SW480 (cell line): ENCODE measurements at places on chromosomes 2 and 18.

DNA sequence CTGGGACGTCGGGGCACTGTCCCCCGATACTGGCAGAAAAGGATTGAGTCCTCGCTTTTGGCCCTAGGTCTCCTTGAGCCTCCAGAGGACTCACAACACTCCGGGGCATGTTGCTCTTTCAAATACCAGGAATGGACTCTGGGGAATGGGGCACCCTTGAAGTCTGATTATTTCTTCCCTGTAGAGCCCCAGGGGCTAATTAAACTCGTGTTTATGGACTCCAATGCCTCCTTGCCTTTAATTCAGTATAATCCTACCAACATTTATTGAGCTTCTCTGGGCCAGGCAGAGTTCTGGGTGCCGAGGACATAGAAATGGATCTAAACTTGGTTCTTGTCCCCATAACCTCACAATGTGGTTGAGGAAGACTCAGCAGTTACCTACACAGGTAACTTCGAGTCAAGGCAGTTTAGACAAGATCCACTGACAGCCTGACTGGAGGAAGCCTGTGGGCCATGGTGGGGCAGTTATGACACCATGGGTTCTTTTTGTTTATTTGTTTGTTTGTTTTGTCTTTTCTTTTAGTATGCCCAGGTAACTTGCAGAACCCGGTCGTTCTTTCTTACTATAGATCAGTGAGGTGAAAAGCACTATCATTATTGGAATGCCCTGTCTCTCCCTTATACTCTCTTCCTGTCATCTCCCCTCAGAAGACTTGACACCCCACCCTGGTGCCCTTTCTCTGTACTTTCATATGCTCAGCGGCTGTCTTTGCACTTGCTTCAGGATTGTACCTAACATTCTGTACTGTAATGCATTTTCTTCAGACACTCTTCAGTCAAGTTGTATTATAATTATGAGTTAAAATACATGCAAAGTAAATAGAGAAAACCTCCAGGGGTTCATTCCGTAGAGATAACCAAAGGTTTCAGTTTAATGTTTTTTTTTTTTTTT lies 3.2 kb downstream of the CFLAR start:
- peak; percentile 16 for DNase-seq

DNA sequence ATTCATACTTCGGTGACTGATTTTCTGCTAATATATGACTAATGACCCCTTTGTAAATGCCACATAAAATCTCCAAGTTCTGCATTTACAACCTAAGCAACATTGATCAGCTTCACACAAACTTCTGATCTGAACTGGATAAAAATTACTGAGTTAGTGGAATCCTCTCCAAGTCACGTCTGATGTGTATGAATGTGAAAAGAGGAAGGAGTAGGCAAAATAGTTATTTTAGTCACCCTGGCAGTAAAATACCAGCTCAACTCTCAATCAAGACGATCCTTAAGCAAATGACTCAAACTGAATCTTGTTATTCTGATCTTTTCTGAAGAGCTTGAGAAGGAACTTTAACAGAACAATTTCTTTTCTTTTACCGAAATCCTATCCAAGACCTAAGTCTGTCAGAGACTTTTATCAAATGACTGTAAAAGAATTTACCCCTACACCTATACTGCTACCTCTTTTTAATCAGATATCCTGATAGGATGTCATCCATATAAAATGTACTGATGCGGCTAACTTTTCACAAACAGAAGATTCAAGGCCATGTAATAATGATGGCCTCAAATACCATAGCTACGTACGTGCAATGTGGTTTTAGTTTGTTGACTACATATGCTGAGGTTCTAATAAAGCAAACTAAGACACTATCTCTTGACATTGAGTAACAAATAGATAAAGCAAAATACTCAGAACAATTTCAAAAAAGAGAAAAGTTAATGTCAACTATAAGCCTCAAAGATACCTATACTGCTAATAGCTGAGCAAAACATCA lies 23.7 kb downstream of the CUL3 start:
- no peak for DNase-seq

- peak; percentile 71 for DNase-seq
Observed at GRCh38 chr2:12931186-12931844, 214.6 kb downstream of the TRIB2 start.

GRCh38 chr2:230512955-230513748 lies 97.2 kb downstream of the SP100 start:
- no peak for DNase-seq

DNA sequence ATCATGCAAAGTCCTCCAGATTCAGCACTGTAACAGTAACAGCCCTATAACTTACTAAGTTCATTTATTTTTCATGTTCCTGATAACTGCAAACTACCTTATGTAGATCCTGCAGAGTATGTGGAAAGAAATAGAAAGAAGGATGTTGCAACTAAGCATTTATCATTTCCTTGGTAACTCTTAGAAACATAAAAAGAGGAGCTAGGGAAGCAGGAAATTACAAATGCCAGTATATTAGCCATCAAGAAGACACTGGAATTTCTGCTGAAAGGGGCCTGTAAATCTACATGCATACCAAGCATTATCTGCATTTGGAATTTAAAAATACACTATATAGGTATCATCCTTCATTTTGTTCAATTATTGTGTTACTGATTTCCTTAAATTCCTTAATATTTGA lies 66.8 kb downstream of the PDE11A start:
- DNase-seq, result no peak

DNA sequence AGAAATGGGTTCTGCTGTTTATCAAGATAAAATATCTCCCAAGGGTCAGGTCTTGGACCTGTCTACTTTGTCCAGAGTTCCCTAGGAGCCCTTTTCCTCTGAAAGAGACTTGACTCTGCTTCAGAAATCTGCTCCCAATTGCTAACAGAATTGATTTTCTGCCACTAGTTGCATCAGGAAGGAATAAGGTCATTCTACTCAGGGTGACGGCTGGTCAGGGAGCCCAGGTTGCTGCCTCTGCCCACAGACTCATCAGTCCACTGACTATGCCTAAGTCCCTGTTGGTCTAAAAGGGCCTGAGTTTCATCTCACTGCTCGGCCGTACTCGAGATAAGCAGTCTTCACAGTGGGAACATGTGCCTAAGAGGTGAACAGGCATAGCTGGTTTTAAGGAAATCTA lies 61.2 kb downstream of the EVA1A start:
- DNase-seq, result no peak

DNA sequence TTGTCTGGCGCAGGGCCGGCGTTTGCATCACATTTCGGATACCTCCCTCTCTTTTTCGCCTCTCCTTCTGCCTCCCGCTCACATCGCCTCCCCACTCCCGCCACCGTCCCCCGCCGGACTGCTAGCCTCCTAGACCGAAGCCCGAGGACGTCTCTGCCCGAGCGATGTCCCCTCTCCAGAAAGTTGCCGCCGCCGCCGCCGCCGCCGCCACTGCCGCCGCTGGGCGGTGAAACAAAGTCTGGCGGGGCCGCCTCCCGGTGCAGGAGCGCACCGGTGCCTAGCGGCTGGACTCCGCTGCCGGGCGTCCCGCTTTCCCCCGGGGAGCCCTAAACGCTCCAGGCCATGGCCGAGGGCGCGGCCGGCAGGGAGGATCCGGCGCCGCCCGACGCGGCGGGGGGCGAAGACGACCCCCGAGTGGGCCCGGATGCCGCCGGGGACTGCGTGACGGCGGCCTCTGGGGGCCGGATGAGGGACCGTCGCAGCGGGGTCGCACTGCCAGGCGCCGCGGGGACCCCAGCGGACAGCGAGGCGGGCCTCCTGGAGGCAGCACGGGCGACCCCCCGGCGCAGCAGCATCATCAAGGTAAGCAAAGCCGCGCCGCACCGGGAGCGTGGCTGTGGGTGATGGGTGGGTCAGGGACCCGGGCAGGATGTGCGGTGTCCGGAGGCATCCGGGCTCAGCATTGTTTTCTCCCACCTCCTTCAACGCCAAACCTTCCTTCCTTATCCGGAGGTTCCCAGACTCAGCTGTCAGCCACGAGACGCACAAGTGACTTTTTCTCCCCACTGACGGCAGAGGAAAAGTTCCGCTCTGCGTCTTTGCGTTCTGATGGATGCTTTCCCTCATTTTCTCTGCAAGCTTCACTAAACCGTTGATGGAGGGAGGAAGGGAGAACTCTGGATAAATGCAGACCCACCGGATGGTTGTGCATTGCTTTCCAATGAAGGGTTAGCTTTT lies 643 bp downstream of the PLCL1 start:
- DNase-seq, result no peak

- DNase-seq, result no peak
Observed at GRCh38 chr2:83234246-83234645, 1224.8 kb downstream of the SUCLG1 start.

- DNase-seq, result no peak
Observed at GRCh38 chr2:237691029-237691907, 63.9 kb downstream of the LRRFIP1 start.

- no peak for DNase-seq
Observed at GRCh38 chr2:47232738-47233415, 77.8 kb upstream of the STPG4 start.

- peak; percentile 74 for DNase-seq
Observed at GRCh38 chr2:233413559-233414272, 59.4 kb downstream of the DGKD start.

DNA sequence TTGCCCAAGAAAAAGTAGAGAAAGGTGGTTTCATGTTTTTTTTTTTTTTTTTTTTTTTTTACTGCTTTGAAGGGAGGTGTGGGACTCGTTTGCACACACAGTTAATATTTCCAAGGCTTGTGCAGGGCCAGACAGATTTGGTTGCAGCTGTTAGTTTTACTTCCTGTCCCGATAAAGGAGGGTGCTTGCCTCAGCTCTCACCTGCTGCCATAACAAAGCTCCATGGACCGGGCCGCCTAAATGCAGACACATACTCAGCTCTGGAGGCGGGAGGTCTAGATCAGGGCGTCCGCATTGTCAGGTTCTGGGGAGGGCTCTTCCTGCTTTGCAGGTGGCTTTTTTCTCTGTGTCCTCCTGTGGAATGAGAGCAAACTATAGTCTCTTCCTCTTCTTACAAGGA lies 69.9 kb downstream of the ODC1 start:
- no peak for DNase-seq

DNA sequence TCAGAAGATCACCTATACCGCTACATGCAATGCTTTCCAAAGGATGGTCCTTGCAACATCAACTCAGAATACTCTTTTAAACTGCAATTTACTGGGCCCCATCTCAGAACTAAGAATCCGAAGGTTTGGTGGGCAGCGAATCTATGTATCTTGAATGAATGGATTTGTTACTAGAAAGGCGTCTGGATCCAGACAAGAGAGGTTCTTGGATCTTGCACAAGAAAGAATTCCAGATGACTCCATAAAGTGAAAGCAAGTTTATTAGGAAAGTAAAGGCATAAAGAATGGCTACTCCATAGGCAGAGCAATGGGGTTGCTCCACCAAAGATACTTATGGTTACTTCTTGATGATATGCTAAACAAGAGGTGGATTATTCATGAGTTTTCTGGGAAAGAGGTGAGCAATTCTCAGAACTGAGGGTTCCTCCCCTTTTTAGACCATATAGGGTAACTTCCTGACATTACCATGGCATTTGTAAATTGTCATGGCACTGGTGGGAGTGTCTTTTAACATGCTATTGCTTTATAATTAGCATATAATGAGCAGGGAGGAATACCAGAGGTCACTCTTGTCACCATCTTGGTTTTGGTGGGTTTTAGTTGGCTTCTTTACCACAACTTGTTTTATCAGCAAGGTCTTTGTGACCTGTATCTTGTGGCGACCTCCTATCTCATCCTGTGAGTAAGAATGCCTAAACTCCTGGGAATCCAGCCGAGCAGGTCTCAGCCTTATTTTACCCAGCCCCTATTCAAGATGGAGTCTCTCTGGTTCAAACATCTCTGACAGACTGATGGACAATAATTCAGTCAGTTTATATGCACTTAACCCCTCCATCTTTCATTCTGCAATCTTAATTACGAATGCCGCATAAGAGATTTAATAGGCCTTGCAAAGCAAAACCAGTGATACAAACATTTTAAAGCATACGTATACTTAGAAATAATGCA lies 7.5 kb upstream of the RMDN2 start:
- DNase-seq, result no peak

DNA sequence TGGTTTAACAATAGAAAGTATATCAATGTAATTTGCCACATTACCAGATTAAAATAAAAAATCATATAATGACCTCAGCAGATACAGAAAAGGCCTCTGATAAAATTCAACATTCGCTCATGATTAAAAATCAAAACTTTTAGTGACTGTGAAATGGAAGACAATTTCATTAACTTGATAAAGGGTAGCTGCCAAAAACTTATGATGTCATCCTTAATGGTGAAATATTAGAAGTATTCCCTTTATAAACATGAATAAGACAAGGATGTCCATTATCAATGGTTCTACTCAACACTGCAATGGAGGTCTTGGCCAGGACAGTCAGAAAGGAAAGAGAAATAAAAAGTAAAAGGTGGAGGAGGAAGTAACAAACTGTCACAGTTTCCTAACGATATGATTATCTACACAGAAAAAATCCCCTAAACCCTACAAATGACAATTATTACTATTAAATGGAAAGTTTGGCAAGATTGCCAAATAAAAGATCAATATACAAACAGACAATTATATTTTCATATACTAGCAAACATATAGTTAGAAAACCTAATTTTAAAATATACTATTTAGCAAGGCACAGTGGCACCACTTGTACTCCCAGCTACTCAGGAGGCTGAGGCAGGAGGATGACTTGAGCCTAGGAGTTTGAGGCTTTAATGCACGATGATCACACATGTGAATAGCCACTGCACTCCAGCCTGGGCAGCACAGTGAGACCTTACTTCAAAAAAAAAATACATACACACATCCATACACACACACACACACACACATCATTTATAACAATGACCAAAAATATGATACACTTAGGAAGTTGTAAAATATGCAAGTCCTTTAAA lies 12.8 kb downstream of the METTL8 start:
- DNase-seq, result no peak

DNA sequence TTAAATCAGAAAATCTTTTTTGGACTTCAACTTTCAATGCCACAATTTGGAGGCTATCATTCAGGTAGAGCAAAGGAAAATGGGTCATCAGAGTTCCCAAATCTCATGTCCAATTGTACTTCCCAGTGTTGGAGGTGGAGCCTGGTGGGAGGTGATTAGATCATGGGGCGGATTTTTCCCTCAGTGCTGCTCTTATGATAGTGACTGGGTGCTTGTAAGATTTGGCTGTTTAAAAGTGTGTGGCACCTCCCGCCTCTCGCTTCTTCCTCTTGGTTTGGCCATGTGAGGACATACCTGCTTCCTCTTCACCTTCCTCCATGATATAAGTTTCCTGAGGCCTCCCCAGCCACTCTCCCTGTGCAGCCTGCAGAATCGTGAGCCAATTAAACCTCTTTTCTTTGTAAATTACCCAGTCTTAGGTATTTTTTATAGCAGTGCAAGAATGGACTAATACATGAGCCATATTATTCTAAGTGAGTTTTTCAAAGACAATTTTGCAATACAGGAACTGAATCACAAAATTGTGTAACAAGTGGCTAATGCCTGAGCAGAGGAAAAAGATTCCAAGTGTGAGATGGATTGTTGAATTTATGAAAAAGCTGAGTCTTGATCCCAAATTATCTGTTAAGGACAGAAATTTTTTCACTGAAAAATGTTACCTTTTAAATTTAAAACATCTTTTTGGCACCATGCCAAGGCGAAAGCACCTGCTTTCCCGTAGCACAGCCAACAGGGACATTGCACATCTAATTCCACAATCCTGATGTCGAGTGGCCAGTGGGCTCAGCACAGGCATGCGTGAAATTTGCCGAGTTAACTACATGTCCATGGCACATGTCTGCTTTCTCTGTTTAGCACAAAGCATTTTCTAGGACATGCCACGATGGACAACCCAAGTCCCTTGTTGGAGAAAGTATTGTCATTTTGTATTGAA lies 150.9 kb downstream of the COL6A3 start:
- no peak for DNase-seq

GRCh38 chr2:54722641-54723040 lies 821 bp upstream of the EML6 start:
- DNase-seq, result peak; percentile 22

GRCh38 chr2:30217644-30218337 lies 13.5 kb upstream of the LBH start:
- DNase-seq, result no peak
